ENCODE measurements at places on chromosomes 16 and 17.

GRCh38 chr16:3525951-3526350 lies 25.1 kb downstream of the CLUAP1 start:
- no peak for DNase-seq

- no peak for DNase-seq
Observed at GRCh38 chr17:6671431-6671830, 19.9 kb downstream of the C17orf100 start.

- no peak for DNase-seq
Observed at GRCh38 chr16:307691-308312, 24.8 kb downstream of the PDIA2 start.

DNA sequence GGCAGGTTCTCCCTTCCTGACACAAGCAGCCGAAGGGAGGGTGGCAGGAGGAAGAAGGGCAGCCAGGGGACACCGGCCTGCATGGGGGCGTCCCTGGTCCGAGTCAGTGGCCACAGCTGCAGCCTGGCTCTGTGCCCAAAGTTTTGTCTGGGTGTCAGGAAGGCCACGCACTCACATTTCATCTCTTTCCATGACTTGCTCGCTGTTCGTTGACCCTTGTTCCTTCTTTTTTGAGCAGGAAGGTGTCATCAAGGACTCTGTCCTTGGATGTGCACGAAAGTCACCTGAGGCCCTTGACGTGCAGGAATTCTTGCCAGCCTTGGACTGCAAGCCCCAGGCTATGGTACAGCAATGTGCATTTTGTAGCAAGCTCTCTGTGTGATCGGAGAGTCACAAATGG lies 93.3 kb downstream of the TNFRSF13B start:
- DNase-seq, result no peak

DNA sequence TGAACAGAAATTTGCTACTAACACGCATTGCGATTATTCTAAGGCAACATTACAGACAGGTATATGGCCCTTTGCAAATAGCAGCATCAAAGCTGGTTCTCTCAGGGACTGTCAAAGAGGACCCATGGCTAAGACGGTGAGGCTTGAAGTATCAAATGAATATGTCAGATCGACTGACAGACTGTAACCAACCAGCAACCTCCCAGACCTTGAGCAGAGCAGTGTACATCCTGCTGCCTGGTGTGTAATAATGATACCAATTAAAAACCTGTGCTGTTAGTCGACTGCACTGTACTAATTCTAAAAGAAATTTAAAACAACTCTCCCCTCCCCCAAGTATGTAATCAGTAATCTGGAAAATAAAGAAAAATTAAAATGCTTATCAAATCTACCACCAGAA lies 35.9 kb upstream of the GHDC start:
- no peak for DNase-seq

- no peak for DNase-seq
Observed at GRCh38 chr16:396605-397004, 394 bp upstream of the NME4 start.

- DNase-seq, result no peak
Observed at GRCh38 chr16:3674513-3675295, 20.2 kb downstream of the DNASE1 start.

DNA sequence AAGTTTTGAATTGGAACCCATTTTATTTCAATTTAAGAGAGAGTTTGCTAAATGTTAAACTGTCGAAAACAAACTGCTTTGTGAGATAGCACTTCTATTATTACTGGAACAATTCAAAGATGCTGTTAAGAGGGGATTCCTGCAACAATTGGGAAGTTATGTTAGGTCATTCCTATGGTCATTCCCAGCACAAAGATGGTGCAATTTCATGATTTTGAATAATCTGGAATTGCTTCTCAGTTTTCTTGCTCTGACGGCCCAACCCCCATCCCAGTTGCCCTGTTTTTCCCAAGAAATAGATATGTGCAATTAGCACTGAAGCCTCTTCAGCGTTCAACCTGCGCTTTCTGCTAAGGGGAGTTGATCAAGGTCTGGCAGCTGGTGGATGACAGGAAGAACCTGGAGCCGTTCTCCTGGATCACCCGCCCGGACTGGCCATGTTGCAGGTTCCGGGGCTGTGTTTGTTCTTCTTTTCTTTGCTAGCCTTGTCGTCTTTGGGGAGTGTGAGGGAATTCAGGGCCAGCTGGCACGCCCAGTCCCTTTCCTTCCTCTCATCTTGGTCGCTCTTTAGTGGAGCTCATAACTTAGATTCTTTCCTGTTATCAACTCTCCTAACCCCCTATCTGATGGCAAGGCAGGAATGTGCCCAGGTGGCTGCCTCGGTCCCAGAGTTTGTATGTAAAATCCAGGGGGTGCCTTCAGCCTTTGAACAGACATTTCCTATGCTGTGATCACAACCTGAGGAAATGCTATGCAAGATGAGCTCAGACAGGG lies 29.0 kb upstream of the IRF8 start:
- DNase-seq, result no peak

- DNase-seq, result no peak
Observed at GRCh38 chr16:11327277-11328171, 17.7 kb upstream of the RMI2 start.

- no peak for DNase-seq
Observed at GRCh38 chr17:81737947-81738800, 26.1 kb downstream of the SLC25A10 start.

GRCh38 chr17:15051933-15052332 lies 213.2 kb downstream of the PMP22 start:
- DNase-seq, result no peak

DNA sequence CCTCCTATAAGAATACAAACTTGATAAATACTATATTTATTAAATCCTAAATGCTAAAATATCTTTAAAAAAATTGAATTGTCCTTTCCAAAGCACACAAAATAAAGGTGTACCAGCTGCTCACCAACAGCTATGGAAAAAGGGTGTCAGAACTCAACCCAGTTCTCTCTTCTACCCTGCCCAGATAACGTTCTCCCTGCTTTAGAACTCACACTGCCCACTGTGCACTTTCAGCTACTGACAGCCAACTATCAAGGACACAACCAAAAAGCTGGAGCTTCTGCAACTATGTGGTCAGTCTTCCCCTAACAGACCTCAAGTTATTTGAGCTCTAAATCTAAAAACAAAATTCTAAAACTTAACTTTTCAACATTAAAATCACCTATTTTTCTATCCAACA lies 13.7 kb downstream of the AP1G1 start:
- no peak for DNase-seq

DNA sequence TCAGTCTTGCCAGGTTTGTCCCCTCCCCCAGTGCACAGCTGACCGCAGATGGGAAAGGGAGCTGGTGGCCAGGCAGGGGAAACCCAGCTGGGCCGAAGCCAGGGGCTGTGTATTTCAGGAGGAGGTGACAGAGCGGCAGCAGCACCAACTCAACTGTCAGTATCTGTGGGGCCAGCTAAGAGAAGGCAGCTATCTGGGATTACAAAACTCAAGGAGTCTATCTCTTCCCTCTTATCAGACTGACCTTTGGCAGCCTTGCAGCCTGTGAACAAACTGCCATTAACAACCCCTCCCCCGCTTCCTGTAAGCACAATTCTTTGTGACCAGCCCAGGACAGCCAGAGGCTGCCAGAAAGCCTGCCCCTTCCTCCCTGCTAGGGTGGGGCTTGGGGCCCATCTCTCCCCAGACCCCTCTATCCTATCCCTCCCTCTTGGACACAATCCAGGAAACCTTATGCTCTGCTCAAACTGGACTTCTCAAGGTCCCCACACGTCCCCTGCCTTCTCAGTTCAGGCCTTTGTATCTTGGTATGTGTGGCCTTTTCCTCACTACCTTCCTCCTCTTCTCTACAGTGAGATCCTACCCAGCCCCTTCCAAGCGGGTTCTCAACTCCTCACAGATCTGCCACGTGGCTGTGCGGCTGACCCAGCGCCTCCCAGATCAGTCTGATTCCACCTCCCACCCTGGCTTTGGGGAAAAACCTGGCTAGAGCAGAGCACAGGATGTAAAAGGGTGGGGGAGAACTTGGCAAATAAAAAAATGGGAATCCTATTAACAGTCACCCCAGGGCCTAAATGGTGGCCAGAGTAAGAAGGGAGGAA lies 10.5 kb downstream of the ST3GAL2 start:
- no peak for DNase-seq

- DNase-seq, result peak; percentile 32
Observed at GRCh38 chr17:77528516-77529327, 388.0 kb downstream of the SEC14L1 start.

DNA sequence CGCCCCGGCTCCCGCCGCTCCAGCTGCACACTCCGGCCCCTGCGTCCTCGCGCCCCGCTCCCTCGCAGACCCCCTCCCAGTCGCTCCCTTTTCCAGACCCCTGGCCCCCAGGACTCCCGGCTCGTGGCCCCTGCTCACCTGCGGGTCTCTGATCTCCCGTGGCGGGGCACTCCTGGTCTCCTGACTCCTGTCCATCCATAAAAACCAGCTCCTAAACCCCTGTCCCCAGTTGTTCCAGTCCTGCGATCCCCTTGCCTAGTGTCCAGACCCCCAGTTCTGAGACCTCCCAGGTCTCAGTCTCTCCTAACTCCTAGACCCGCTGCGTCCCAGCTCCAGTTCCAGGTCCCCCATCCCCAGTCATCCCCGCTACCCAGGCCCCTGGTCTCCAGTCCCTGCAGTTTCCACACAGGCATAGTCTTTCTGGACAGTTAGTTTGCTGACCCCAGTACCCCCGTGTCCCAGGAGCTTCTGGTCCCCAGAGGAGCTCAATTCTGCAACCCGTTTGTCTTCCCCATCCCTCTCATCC lies 379 bp downstream of the SNX29 start:
- no peak for DNase-seq

DNA sequence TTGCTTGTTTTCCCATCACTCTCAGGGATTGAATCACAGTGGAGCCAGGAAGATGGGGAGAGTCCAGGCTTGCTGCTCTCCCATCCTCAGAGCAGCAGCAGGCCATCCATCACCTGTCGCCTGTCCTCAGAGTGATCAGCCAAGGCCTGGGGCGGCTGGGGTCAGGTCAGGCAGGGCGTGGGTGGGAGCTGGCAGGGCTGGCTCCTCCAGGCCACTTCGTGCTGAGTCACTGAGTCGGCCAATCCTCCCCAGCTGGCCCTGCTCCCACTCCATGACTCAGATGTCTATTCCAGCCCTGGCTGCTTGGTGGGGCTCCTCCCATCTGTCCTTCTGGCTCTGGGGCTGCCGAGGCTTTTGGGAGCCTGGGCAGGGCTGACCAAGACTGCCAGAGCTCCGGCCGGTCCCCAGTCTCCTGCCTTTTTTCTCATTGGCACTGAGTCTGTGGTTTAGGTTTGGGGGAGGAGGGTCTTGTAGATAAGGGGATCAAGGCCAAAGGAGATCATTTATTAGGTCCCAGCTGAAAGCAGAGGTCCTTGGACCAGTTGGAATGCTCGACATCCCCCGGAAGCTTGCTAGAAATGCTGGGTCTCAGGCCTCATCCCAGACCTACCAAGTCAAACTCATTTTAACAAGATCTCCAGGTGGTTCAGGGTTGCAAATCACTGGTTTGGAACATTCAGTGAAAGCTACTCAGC lies 72.7 kb downstream of the ABCC1 start:
- DNase-seq, result no peak

DNA sequence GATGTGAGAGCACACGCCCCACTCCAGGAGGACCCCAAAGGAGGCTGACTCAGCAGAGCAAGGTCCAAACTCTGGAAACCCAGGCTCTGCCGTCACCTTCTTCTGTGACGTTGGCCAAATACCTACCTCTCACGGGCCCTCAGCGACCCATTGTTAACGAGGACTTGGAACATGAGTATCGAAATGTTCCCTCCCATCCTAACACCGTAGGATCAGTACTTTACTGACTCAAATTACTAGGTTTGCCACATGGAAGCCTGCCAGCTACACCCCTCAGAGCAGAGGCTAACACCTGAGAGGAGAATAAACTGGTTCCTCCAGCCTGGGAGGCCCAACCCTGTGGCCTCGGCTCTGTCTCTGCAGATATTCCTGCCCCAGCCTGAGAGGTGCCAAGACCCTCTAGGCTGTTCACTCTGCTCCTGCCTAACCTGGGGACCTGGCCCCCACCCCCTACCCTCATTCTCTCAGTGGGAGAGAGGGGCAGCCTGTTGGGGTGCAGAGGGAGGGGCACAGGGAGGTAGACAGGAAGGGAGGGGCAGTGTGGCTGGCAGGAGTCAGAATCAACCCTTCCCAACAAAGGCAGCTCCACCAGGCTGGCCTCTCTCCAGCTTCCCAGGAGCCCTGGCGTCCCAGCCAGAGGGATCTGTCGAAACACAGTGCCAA lies 4.4 kb downstream of the PITPNM3 start:
- DNase-seq, result no peak

DNA sequence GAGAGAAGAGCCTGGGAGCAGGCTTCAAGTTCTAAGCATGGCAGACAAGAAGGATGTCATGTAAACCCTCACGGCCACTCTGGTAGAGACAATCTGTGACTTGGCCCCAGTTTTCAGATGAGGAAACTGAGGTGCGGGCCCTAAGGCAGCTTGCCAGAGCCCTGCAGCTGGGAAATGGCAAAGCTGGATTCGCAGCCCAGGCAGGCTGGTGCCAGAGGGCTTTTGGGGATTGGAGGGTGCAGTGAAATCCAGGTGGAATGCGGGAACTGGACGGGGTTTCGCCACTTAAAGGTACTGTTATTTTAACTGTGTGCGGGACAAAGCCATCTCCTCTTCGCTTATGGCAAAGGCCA lies 477 bp upstream of the OSGIN1 start:
- DNase-seq, result no peak

DNA sequence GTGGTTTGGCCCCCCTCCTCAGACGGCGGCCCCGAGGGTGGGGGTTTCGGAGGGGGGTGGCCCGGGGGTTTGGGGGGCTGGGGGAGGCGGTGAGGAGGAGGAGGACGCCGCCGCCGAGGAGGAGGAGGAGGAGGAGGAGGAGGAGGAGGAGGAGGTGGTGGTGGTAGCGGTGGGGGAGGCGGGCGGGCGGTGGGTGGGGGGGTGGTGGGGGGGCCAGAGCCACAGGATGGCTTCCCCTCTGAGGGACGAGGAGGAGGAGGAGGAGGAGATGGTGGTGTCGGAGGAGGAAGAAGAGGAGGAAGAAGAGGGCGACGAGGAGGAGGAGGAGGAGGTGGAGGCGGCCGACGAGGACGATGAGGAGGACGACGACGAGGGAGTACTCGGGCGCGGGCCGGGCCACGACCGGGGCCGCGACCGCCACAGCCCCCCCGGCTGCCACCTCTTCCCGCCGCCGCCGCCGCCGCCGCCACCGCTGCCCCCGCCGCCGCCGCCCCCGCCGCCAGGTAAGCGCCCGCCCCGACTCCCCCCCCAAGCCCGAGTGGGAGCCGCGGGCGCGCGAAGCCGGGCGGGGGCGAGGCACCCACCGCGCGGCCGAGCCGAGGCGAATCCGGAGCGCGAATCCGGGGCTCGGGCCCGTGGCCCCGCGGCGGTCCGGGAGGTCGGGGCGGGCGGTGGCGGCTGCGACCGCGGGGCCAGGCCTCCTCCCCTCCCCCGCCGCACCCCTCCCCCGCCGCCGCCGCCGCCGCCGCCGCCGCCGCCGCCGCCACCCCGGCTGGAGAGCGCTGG lies 3.8 kb upstream of the CHD3 start:
- no peak for DNase-seq
